Stimulated activated CD4-positive, alpha-beta T cell treated with anti-CD3 and anti-CD28 coated beads, Interleukin-1b, Interleukin-23, amount 100 ng/mL, for 1 hour (primary cell): ENCODE measurements at places on chromosomes 12 and 14.

DNA sequence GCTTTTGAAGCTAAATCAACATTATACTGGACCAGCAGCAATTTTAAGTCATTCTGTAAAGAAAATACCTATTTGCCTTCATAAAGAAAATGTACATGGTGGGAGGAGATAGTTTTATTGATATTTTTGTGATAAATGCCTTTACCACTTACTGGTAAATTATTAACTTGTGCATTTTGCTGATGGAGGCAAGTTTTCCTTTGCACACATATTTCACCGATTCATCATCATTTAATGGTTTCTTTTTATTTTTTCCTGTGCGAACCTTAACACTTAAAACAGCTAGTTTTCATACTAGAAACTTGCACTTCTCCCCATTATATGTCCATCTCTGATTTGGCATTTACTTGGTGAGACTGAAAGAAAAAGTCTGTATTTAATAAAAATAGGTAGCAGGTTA, 239.3 kb downstream of the TRHDE start:
- no peak for DNase-seq

GRCh38 chr14:26191123-26191522, 406.7 kb downstream of the NOVA1 start:
- no peak for DNase-seq

GRCh38 chr12:76948879-76949278, 70.1 kb upstream of the CSRP2 start:
- DNase-seq, result no peak

- no peak for DNase-seq
Observed at GRCh38 chr12:59158681-59159080, 238.4 kb upstream of the LRIG3 start.
